ENCODE measurements at places on chromosomes 4 and X. TPM values are rescaled to one million over a fixed set of nuclear protein-coding genes. Genes with fewer than 3 reads are reported as not detected.

Gene FOXR2
- total RNA-seq: not detected

Gene SPATA18
- total RNA-seq: 1.9 TPM

Gene BEX3
- total RNA-seq: 147 TPM

DNA sequence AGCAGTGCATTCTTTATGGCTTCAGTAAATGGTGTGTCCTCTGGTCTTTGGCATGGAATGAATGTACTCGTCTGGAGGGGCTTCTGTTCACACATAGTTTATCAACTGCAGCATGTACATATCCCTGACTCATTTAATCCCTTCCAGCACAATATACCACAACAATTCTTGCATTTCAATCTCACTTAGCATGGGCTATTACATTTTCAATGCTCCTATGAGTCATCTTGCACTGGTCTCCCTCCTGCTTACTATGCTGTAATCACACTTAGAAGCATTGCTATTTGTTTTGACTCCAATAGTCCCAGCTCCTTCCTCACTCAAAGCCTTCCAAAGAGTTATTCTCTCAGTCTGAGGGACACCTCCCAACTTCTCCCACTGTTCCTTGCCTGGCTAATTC is 180.9 kb upstream of the NUDT10 start:
- no peak for DNase-seq

GRCh38 chr4:77777135-77777807 is 41.9 kb downstream of the CNOT6L start:
- no peak for DNase-seq

DNA sequence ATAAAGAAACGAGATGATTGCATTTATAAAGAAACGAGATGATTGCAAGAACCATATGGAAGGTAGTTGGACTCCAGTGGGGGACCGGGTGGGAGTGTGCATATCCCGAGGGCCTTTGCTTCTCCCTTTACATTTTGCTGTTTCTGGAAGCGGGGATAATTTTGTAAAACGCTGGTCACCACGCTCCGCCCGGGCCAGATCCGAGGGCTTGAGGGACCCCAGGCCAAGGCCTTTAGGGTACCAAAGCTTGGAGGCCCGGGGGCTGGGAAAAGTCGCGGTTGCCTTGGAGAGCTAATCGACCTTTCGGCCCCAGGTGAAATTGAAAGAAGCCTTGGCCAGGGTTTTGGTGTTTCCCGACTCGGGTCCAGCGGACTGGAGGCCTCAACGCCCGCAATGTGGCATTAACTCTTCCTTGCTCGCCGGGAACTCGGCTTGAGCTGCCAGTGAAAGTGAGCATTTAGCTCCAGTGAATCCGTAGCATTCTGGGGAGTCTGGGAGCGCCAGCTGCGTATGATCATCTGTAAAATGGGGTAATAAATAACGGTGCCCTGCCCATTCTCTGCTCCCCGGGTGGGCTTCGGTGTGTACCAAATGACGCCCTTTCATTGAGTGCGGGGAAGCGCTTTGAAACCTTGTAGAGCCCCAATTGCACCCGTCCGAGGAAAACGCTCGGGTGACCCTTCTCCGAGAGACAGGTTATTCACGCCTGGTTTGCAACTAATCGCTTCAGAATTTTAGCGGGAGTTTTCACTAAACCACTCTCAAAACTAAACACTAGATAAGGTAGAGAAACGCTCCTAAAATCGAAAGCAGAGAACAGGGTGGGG is 4.5 kb downstream of the NKX3-2 start:
- no peak for DNase-seq

DNA sequence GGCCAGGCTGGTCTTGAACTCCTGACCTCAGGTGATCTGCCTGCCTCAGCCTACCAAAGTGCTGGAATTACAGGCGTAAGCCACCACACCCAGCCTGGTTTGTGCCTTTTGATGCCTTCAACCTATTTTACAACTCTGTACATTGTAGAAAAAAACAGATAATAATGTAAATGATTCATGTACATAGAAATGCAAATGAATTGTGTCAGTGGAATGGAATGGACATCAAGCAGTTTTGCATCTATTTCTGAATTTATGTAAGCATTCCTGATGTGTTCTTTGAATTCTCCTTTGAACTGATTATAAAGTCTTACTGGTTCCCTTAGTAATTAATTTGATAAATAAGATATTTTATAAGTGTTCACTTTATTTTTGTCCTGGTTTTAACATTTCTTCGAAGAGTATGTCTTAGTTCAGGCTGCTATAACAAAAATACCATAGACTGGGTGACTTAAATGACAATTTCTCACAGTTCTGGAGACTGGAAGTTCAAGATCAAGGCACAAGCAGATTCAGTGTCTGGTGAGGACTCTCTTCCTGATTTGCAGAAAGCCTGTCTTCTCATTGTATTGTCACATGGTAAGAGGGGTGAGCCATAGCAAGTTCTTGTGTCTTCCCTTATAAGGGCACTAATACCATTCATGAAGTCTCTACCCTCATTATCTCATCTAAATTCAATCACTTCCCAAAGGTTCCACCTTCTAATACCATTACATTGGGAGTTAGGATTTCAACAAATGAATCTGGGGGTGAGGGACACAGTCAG is 162.2 kb upstream of the S100G start:
- no peak for DNase-seq

GRCh38 chrX:43005561-43005960 is 227.6 kb upstream of the PPP1R2C start:
- DNase-seq: no peak

- DNase-seq: no peak
These were observed 83.8 kb upstream of the RPL34 start for GRCh38 chr4:108536577-108536976.
